ENCODE measurements at places on chromosomes 4 and X. TPM values are rescaled to one million over a fixed set of nuclear protein-coding genes. Genes with fewer than 3 reads are reported as not detected.

The RNF212 gene
- total RNA-seq = 0.66 TPM

GRCh38 chr4:105624530-105624929, 72.1 kb downstream of the ARHGEF38 start:
- no peaks in the 10 kb centered on the region for H3K27me3 ChIP-seq
- peak; percentile 75 for DNase-seq
- peaks cover 5% of the 10 kb centered on the region for H3K4me1 ChIP-seq
- peak overlapping the region; percentile 16 for H3K27ac ChIP-seq

The PDGFC gene
- 67.3 TPM for total RNA-seq

- H3K36me3 ChIP-seq = no peaks in the 10 kb centered on the region
- peak; percentile 89 for DNase-seq
- no peaks in the 10 kb centered on the region for H3K4me1 ChIP-seq
- H3K27me3 ChIP-seq = peaks cover 5% of the 10 kb centered on the region
- H3K4me3 ChIP-seq = no peak overlapping the region
- no peak overlapping the region for H3K27ac ChIP-seq
These were observed 39.3 kb upstream of the NHSL2 start for GRCh38 chrX:71871367-71871766.

The DDIT4L gene
- 6.4 TPM for total RNA-seq

DNA sequence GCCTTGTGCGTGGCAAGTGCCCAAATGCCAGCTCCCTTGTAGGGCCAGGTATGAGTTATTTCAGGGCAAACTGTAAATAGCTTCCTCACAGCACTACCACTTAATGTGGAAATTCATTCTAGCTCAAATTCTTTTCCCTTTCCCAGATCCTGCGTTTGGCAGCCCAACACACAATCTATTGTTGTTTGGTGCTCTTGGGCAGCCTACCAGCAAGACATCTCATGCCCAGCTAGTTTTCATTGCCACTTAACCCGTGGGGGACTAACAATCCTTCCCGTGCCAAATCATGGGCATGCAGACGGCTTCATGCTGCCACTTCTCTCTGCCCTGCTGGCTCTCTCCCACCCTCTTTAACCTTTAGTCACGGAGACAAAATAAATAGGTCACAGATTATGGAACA, 454.2 kb downstream of the GRIA2 start:
- H3K36me3 ChIP-seq = no peaks in the 10 kb centered on the region
- no peaks in the 10 kb centered on the region for H3K27me3 ChIP-seq
- H3K27ac ChIP-seq = no peak overlapping the region
- H3K4me3 ChIP-seq = no peak overlapping the region
- H3K4me1 ChIP-seq = no peaks in the 10 kb centered on the region
- no peak for DNase-seq

- H3K4me3 ChIP-seq = no peak overlapping the region
- no peaks in the 10 kb centered on the region for H3K27me3 ChIP-seq
- no peak for DNase-seq
- H3K27ac ChIP-seq = no peak overlapping the region
- H3K4me1 ChIP-seq = no peaks in the 10 kb centered on the region
These were observed 7.0 kb downstream of the RS1 start for GRCh38 chrX:18664947-18665346.

The HSD17B13 gene
- under 0.01 TPM for total RNA-seq

GRCh38 chr4:74948236-74948635, 15.3 kb downstream of the PARM1 start:
- no peaks in the 10 kb centered on the region for H3K4me1 ChIP-seq
- no peak for DNase-seq
- H3K36me3 ChIP-seq = no peaks in the 10 kb centered on the region
- no peaks in the 10 kb centered on the region for H3K27me3 ChIP-seq
- H3K27ac ChIP-seq = no peak overlapping the region
- H3K4me3 ChIP-seq = no peak overlapping the region

Measured in fibroblast of lung (primary cell).